ENCODE measurements at places on chromosomes 6 and 20.
A peak's percentile ranks its signal among the peaks of the same experiment; 100 is the strongest.

DNA sequence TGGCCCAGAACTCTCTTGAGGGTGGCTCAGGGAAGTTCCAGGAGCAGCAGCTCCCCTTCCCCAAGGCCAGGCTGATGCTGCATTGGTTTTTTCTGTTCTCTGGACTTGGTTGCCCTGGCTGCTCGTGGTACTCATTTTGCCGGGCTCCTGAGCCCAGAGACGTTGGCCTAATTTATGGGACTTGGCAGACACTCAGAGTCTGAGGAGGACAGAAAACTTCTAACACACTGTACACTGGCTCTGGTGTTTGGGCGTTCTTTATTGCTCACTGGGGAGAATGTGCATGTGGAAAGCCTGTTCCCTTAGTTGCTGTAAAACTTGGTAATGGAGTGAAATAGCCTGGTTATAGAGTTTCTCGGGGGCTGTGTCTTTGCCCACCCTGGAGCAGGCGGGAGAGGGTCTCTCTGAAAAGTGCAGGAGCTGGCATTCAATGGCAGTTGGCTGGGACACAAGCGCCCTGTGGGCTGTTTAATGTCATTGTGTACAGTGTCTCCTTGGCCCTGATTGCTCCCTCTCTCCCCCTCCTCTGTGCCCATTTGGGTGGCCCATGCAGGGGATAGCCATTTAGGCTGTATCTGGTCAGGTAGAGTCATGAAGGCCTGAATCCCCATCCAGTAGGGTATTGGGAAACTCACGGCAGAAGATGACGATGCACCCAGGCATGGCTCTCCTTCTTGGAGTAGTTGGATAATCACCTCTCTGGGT is 109.3 kb downstream of the CDC5L start:
- DNase-seq, result no peak

DNA sequence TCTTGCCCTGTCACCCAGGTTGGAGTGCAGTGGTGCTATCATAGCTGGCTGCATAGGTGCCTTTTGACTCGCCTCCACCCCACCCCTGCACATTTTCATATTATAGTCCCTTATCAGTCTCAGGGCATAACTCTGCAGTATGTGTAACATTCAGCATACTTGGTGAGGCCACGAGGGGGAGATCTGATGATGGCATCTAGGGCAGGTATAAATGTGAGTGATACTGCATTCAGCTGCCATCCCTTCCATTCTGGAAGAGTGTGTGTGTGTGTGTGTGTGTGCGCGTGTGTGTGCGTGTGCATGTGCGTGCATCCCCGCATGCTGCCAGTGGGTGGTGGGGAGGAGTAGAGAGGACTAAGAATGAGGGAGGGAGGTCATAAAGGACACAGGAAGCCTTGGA is 81.4 kb downstream of the JARID2 start:
- peak; percentile 66 for DNase-seq

DNA sequence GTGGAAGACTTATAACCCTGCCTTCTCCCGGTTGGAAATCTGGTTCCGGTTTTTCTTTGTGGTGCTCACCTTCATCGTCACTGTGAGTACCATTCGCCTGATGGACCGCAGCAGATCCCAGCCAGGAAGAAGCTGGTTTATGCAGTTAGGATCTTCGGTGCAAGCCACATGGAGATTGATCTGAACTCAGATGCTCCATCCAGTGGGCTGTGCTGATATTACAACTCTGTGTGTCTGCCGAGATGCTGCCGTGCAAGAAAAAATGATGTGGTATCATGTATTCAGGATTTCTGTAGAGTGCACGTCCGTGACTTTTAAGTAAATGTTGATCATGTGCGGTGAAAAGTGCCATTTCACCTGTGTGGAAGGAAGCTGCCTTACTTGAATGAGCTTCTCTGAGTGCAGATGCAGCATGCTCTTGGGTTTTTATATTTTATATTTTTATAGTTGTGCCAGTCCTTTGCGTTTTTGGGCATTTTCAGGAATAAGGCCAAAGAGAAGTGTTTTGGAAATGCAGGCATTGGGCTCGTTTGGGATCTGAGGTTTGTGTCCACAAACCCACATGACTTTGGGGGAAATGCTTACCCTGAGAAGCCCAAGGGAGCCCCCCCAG is 39.2 kb downstream of the DYNLT1 start:
- peak; percentile 74 for DNase-seq

GRCh38 chr20:12113468-12114371 is 196.0 kb downstream of the BTBD3 start:
- DNase-seq, result no peak

GRCh38 chr20:37276494-37277252 is 12.8 kb upstream of the MANBAL start:
- peak; percentile 14 for DNase-seq

DNA sequence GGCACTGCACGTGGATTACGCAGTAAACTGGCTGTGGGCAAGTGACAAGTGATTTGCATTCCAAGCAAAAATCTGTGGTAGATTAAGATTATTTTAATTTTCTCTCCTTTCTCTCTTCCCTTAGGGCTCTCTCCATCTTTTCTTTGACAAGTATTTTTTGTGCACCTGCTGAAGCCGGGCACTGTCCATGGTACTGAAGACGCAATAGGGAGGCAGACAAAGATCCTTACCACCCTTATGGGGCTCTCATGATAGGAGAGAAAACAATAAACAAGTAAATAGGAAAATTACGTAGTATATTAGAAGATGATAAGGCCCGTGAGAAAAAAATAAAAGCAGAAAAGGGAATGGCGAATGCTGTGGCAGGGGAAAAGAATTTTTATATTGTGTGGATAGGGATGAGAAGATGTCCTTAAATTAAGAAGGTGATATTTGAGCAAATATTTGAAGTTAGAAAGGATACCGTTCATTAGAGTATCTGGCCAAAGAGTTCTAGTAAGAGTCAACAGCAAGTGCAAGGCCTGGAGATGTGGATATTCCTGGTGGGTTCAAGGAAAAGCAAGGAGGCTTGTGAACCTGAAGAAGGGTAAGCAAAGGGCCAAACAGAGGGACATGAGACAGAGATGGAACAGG is 146.0 kb downstream of the LAMP5 start:
- peak; percentile 2 for DNase-seq

GRCh38 chr6:74715355-74716085 is 490.3 kb downstream of the COL12A1 start:
- no peak for DNase-seq

GRCh38 chr6:125961117-125961516 is 4.5 kb downstream of the HINT3 start:
- no peak for DNase-seq

- no peak for DNase-seq
These were observed 277.0 kb upstream of the PTCHD4 start for GRCh38 chr6:48388044-48388443.

DNA sequence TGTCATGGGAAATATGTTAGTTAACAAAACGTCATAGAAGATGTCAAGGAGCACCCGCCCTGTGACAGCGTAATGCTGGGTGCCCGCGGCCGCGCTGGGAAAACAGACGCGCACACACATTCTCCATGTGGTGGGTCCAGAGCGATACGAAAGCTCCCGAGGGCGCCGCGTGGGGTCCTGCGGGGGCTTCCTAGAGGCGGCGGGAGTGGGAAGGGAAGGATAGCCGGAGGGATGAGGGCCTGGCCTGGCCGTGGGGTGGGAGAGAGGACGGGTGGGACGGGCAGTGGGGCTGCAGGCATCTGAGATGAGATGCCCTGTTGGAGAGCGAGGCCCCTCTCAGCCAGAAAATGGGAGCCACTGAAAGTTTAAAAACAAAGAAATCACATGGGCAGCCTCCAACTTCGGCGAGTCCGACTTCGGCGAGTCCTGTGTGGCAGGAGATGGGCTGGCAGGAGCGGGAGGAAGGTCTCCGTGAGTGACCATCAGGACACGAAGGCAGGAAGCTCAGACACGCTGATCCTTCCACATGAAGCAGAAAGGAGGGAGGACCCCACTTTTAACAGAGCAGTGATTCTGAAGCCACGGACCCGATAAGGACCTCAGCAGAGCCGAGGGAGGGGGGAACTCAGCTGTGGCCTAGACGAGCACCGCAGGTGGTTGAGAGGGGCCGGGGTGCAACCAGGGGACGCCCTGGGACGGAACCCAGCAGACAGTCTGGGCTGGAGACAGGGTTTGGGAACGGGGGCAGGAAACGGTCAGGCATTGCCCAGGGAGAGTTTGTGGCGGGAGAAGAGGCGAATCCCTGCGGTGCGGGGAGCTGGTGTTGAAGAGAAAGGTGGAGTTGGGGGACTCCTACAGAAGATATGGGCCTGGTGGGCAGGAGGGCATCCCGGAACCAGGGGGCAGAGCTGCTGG is 114.1 kb upstream of the FRMD1 start:
- DNase-seq, result no peak

GRCh38 chr6:128597004-128597403 is 76.6 kb upstream of the PTPRK start:
- DNase-seq, result no peak
